ENCODE measurements at places on chromosomes 1 and 21.

- no peak for DNase-seq
Observed at GRCh38 chr1:97247196-97247595, 525.6 kb downstream of the PTBP2 start.

- DNase-seq = no peak
Observed at GRCh38 chr1:43048601-43049011, 89.9 kb upstream of the SLC2A1 start.

DNA sequence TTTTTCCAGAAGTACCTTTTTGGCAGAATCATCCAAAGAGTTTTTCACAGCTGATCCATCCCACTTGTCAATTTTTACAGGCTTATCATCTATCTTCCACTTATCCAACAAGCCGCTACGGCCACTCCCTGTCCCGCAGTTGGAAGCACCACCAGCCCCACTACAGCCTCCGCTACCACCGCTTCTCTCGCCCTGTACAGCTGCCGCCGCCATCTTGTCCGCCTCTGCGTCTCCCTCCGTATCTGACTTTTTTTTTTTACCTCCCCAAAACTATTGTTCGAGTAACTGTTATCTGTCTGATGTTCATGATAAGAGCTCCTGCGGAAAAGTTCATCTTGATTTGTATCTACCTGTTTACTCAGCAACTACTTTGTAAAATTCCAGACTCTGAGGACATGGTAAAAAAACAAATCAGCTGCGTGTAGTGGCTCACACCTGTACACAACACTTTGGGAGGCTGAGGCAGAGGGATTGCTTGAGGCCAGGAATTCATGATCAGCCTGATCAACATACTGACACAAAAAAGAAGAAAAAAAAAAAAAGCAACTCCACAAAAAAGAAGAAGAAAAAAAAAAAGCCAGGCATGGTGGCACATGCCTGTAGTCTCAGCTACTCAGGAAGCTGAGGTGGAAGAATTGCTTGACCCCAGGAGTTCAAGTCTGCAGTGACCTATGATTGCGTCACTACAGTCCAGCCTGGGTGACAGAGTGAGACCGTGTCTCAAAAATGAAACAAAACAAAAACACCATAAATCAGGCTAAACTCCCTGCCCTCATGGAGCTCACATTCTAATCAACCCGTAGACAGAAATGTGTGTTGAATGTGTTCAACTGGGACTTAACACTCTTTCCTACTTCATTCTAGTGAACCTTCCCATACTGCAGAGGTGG, 8.0 kb upstream of the EYA3 start:
- DNase-seq = no peak

DNA sequence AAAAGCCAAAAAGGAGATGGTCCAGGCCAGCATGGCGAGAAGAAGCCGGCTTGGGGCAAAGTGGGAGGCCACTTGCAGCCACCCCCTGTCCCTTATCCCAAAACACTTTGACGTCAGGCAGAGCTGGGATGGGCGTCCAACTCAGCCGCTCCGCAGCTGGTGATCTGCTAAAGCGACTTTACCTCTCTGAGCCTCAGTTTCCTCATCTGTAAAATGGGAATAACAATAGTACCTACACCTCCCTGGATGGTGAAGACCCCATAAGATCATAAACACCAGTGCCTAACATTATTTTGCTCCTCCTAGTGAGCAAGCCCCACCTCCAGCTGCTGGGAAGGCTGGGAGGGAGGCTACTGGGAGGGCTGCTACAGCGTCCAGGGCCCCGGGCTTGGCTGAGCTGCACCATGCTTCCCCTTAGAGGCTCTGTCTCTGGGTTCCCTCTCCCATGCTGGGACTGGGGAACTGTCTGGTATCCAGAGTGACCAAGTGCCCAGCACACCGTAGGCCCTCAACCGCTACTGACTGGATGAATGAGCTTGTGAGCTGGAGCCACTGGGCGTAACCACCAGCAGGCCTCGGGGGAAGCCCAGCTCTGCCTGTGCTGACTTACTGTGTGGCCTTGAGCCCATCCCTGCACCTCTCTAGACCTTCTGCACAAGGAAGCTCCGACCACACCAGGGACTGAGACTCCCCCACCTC, 18.3 kb downstream of the IFFO2 start:
- no peak for DNase-seq

DNA sequence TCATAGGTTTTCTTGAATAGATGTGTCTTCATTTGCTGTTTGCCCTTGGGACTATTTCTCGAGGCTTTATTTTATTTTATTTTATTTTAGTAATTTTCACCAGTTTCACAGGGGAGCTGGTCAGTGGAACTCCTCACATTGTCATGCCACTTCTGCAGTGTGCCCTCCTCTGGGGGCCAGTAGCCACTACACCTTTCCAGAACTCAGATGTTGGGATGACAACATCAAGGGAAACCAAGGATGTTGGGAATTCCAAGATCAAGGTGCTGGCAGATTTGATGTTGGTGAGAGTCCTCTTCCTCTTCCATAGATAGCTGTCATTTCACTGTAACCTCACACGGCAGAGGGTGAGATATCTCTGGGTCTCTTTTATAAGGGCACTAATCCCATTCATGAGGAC, 35.5 kb downstream of the SLC26A9 start:
- no peak for DNase-seq

- DNase-seq = peak; percentile 9
Observed at GRCh38 chr1:210915890-210916507, 217.9 kb downstream of the KCNH1 start.

GRCh38 chr21:38605236-38605635, 107.0 kb upstream of the ERG start:
- DNase-seq = no peak

DNA sequence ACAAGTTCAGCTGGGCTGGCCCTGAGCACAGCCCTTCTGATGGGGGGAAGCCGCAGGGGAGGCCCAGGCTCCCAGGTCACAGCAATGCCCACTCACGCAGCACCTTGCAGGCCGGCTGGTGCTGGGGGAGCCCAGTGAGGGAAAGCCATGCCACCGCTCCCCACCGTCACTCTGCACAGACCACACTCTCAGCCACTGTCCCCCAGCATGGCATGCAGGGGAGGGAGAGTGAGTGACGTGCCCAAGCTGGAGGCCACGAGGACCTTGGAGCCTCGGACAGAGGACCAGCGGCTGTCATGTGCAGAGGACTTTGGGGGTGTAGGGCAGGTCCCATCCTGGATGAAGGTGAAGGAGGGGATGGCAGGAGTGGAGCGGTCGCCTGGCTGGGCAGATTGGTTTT, 25.1 kb downstream of the SLC45A1 start:
- no peak for DNase-seq

DNA sequence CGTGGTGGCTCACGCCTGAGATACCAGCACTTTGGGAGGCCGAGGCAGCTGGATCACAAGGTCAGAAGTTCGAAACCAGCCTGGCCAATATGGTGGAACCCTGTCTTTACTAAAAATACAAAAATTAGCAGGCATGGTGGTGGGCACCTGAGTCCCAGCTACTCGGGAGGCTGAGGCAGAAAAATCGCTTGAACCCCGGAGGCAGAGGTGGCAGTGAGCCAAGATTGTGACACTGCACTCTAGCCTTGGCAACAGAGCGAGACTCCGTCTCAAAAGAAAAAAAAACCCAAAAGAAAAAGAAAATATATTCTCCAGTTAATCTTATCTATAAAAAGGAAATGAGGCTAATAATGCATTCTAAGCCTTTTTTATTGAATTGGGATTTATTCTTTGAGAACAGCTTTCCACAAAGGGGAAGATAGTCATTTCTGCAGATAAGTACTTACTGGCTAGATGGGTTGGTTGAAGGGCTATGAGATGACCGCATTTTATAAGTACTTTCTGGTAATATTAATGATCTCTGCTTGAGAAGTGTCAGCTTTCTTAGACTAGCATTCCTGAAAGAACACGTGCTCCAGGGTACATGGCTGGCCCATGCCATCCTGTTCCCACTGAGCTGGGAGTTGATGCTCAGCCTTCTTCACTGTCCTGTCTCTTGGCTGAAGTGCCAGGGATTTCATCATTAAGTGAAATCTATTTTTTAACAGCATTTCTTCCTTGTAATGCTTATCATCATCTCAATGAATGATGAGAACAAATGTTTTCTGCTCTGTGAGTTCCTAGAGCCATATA, 57.9 kb downstream of the SASS6 start:
- DNase-seq = no peak

DNA sequence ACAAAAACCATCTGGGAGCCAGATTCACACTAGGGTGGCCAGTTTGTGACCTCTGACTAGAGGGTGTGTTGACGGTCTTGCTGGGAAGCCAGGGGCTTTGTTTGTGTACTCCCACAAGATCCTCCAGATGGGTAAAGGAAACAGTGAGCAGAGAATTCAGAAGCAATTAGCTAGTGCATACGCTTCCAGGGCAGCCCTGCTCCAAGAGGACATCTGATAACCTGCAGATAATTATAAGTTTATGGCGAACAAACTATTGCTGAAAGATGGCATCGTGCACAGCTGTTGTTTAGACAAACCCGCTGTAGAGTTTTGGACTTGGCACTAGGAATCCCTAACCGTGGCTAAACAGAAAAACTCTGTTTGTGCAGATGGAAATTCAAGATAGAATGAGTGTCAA, 326.4 kb downstream of the TGFB2 start:
- DNase-seq = peak; percentile 54

- no peak for DNase-seq
Observed at GRCh38 chr1:30515755-30516484, 207.5 kb downstream of the MATN1 start.

DNA sequence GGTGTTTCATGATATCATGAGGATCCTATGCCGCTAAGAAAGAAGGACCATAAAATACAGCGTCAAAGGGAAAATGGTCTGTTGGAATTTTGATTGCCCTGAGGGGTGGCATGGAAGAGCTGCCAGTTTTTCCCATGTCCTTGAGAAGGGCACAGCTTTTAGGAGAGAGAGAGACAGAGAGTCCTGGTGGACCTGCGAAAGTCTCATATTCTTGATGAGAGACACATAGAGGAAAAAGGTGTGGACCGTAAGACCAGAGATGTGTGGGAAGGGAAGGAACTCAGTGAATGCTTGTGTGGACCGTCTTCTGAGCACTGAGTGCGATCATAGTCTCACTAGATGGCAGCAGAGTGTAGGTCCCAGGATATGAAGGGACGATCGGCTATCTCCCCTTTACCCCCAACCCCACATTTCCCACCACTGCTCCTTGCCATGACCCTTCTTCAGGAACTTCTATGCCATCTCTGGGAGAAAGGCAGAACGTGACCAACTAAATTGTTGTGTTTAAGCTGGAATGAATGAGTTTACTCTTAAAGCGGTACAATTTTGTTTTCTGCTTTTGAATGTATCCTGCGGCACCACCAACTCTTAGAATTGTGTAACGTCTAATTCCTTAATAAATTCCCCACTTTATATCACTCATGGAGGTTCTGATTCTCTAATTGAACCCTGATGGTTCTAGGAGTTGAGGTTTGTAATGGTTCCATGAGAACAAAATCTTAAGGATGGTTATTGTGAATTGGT, 117.7 kb downstream of the CTH start:
- DNase-seq = peak; percentile 39

DNA sequence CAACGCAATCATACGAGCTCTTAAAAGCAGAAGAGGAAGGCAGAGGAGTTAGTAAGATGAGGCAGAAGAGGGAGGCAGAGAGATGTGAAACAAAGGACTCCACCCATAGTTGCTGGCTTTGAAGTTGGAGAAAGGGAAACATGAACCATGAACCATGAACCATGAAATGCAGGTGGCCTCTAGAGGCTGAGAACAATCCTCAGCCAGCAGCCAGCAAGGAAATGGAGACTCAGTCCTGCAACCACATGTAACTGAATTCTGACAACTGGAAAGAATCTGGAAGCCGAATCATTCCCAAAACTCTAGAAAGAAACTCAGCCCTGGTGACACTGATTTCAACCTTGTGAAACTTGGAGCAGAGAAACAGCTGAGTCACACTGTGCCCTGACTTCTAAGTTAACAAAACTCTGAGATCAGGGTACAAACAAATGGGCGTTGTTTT, 10.1 kb downstream of the DIPK1A start:
- DNase-seq = no peak

- no peak for DNase-seq
Observed at GRCh38 chr1:44227211-44227610, 13.9 kb downstream of the DMAP1 start.

DNA sequence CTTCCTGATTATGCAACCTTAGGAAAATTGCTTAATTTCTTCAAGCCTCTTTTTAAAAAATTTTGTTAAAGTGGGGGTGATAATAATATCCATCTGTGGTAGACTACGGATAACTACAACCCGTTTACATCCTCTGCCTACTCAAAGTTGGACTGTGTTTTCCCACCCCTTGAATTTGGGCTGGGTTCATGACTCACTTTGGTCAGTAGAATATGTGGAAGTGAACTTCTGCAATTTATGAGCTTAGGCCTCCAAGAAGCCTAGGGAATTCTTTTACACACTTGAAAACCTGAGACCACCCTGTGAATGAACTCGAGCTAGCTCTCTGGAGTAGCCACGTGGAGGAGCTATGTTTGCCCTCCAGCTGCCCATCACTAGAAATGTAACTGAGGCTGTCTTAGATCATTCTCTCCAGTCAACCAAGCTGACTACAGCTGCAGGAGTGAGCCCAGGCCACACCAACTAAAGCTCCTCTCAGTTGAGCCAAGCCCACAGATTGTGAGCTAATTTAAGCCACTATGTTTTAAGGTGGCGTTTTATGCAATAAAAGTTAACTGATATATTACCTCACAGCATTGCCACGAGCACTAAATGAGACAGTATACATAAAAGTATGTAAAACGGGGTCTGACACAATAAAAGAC, 29.6 kb upstream of the CACHD1 start:
- no peak for DNase-seq

DNA sequence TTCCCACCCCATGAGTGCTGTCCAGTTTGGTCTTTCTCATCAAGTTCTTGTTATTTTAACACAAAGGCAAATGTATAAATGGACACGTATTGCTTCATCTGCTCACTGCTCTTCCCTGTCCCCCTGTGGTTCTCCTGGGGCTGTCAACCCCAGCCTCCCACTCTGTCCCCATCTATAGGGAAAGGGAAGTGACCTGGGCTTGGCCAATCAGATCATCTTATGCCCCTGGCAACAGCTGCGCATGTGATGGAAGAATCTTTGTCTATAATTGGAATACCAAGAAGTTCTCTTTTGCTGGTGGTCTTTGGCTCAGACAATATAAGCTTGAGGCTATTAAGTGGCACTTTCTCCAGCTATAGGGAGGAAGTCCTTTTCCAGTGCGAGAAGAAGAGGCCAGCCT, 4.7 kb upstream of the CCSAP start:
- DNase-seq = no peak

DNA sequence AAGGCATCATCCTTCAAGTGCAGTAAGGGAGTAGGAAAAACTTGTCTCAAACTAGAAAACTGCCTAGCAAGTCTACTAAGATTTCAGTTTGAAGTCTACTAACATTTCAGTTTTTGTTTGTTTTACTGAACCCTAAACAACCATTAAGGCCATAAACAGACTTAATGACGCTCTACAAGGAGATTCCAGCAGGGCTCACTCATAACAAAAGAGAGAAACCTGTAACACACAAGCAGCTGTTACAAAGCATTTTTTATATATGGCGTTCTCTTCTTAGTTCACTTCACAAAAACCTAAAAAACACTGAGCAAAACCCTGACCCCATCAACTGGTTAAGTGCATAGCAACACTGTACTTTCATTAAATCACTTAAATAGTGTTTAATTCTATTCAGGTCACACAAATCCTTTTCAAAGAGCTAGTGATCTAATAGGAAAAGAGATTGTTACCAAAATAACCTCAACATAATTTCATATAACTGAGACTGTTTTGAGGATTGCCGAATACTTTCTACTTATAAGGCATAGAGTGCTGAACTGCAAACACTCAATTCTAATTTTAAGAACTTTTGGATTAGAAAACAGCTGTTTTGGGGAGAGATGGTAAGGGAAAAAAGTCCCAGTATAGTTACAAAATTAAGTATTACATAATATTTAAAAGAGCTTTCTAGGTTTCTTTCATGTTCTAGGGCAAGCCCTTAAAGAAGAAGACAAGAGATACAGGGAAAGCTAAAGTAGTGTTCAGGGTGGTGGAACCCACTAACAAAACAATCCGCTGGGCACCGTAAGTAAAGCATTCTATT, 1.4 kb downstream of the B3GALNT2 start:
- no peak for DNase-seq
